ENCODE measurements at places on chromosomes 5 and 9. TPM values are rescaled to one million over a fixed set of nuclear protein-coding genes. Genes with fewer than 3 reads are reported as not detected.

Gene PRRX2
- 2.4 TPM for total RNA-seq

Gene COL15A1
- 76.8 TPM for total RNA-seq

Gene UHRF2
- total RNA-seq: 19.5 TPM

Gene GPRIN1
- 2.8 TPM for total RNA-seq

Gene KCNN2
- total RNA-seq: 52.4 TPM

Gene ZCCHC7
- total RNA-seq: 18.5 TPM

Gene PURA
- 17.5 TPM for total RNA-seq

DNA sequence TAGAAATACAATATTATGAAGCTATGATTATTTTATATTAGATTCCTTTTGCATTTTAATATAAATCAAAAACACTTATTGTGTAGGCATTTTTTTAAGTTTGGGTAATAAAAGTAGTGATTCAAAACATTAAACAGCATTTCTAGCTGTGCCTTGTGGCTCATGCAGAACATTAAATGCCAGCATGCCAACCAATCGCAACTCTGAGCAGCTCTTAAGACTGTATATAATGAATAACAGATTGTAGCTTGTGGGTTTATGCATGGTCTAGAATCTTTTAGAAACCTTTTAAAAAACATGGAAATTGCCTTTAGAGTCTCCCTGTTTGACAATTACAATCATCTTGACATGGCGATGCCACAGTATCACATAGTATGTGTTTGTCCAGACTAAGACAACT is 903.8 kb downstream of the EFNA5 start:
- no peaks in the 10 kb centered on the region for H3K27me3 ChIP-seq
- H3K4me1 ChIP-seq: no peaks in the 10 kb centered on the region
- no peak overlapping the region for H3K4me3 ChIP-seq
- no peak for DNase-seq

DNA sequence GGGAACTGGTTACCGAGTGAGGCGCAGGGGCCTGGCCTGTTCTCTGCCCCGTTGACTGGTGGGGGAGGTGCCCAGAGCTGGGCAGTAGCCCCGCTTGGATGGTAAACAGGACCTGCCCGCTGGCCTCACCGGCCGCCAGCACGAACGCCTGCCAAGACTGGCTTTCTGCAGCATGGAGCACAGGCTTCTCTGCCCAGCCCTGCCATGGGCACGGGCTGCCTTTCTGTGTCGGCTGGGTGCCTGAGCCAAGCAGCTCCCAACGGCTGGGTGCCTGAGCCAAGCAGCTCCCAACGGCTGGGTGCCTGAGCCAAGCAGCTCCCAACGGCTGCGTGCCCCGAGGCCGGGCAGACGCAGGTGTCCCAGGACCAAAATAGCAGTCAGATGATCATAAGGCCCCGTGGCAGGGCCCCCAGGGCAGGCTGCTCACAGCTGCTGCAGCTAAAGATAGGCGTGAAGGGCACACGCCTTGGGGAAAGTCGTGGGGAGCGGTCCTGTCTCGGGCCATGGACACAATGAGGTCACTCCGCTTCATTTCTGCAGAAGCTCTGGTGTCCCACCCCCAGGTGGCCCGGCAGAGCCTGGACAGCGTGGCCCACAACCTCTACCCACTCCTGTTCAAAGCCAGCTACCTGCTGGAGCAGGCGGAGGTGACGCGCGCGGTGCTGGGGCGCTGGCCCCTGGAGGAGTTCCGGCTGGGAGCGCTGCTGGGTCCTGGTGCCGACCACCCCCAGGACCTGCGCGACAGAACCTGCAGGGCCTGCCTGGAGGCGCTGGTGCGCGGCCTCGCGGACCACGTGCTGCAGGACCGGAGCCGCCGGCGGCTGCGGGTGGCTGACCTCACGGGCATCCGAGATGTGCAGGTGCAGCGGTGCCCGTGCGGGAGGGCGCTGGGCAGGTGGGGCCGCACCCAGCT is at the start of gene LRRC14B:
Gene LRRC14B (plus strand): TSS at position 460 of the 913 bp plus-strand sequence. CDS start 44 bp downstream, at position 504.
- no peak within 1 kb of the TSS for H3K4me3 ChIP-seq
- H3K27me3 ChIP-seq: no peaks in the 10 kb centered on the region

DNA sequence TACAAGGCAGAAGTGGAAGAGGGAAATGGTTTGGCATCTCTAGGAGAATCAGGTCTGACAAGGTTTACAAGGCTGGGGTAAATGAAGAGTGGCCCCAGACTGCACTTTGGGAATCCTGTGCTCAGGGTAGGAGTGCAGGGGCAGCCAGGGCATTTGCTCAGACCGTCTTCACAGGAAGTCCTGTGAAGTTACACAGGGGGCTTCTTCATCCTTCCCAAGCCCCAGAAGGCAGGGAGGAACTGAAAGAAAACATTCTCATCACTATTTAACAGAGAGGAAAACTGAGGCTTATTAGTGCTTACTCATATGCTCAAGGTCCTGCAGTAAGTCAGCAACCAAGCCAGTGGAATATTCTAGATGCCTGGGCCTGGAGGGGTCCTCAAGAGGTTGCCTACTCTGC is 80.7 kb downstream of the NRG2 start:
- DNase-seq: no peak
- H3K4me3 ChIP-seq: no peak overlapping the region
- no peak overlapping the region for H3K27ac ChIP-seq
- no peaks in the 10 kb centered on the region for H3K4me1 ChIP-seq
- H3K27me3 ChIP-seq: no peaks in the 10 kb centered on the region
- no peaks in the 10 kb centered on the region for H3K36me3 ChIP-seq

DNA sequence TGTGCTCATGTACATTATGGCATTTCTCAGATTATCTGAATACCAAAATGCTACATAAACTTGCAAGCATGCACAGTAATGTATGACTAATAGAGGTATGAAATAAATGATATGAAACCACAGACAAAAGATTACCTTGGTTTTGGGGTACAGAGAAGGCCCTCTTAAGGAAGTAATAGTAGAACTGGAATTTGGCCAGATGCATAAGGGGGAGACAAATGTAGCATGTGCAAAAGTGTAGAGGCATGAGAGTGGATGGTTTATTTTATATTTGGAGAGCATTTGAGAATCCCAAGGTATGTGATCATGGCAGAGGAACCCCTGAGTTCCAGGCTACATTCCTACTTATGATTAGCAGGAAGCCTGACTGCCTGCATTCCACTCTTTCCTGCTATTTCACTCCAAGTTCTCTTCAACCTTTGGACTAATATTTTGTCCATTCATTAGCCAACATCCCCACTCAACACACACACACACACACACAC is 74.2 kb downstream of the MAMDC2 start:
- no peaks in the 10 kb centered on the region for H3K27me3 ChIP-seq
- peaks cover 4% of the 10 kb centered on the region for H3K4me1 ChIP-seq
- no peaks in the 10 kb centered on the region for H3K36me3 ChIP-seq
- H3K27ac ChIP-seq: no peak overlapping the region
- H3K4me3 ChIP-seq: no peak overlapping the region
- DNase-seq: no peak

GRCh38 chr5:56459394-56460194 is 226.5 kb upstream of the ANKRD55 start:
- no peaks in the 10 kb centered on the region for H3K36me3 ChIP-seq
- no peak overlapping the region for H3K4me3 ChIP-seq
- H3K4me1 ChIP-seq: peaks cover 15% of the 10 kb centered on the region
- H3K27ac ChIP-seq: no peak overlapping the region

DNA sequence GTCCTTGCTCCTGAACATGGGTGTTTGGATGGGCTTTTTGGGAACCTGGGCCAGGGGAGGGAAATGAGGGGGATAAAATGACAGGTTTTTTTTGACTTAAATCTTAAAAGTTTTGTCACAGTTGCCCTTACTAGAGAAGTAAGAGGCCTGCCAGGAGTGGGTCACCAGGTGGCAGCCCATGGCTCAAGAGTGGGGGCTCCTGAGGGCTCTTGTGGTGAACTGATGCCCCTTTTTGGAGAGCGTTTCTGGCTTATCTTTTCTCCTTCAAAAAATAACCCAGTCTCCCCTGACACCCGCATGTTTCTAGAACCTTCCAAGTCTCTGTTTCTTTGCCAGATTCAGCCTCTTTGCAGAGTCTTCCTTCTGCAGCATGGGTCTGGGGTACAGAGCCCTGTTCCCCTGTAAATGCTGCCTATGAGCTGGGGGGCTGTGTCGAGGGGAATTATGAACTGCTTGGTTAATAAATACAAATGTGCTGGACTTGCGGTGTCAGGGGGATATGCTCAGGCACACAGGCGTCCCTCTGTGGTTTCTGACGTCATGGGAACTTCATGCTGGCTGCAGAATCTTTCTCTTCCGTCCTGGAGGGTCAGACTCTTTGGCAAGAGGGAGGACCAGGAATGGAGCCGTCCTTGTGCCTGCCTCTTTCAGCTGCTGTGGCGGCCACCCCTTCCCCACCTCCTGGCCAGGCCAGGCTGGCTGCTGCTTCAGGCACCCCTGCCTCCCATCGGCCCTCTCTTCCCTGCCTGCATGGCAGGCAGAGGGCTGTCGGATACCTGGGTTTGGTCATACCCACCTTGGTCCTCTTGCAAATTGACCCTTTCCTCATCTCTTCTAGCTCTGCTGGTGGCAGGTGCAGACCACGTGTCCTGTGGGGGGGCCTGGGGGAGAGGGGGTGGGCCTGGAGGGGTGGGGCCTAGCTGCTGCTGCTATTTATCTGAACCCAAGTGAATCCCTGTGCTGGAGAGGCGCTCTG is 30.1 kb downstream of the PTPA start:
- peak overlapping the region; percentile 98 for H3K27ac ChIP-seq
- no peak overlapping the region for H3K4me3 ChIP-seq
- peak; percentile 82 for DNase-seq
- no peaks in the 10 kb centered on the region for H3K27me3 ChIP-seq
- H3K4me1 ChIP-seq: peaks cover 70% of the 10 kb centered on the region

GRCh38 chr5:150134198-150134588 is 21.5 kb downstream of the PDGFRB start:
- no peaks in the 10 kb centered on the region for H3K27me3 ChIP-seq
- H3K36me3 ChIP-seq: peaks cover 3% of the 10 kb centered on the region
- peaks cover 24% of the 10 kb centered on the region for H3K4me1 ChIP-seq
- no peak for DNase-seq
- no peak overlapping the region for H3K27ac ChIP-seq
- H3K4me3 ChIP-seq: no peak overlapping the region

- no peak overlapping the region for H3K4me3 ChIP-seq
- H3K27me3 ChIP-seq: no peaks in the 10 kb centered on the region
- no peaks in the 10 kb centered on the region for H3K4me1 ChIP-seq
- no peak for DNase-seq
- no peaks in the 10 kb centered on the region for H3K36me3 ChIP-seq
These were observed 517.7 kb upstream of the WWC1 start for GRCh38 chr5:167773668-167774301.

DNA sequence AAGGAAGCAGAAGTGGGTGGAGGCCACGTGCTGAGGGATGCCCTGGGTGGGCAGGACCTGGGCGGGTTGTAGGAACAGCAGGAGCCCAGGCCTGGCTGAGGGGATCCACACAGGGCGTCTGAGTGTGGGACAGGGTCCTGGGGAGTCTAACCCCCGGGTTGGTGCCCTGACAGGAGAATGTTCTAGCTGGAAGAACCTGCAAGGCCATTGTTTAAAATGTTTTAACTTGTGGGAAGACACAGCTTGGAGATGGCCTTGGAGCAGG is 33.9 kb upstream of the SUSD3 start:
- no peaks in the 10 kb centered on the region for H3K4me1 ChIP-seq
- H3K36me3 ChIP-seq: peaks cover 1% of the 10 kb centered on the region
- H3K27me3 ChIP-seq: no peaks in the 10 kb centered on the region
- no peak overlapping the region for H3K4me3 ChIP-seq
- no peak for DNase-seq
- no peak overlapping the region for H3K27ac ChIP-seq

GRCh38 chr5:166881802-166882201 is 1409.6 kb upstream of the WWC1 start:
- H3K4me1 ChIP-seq: no peaks in the 10 kb centered on the region
- H3K27me3 ChIP-seq: no peaks in the 10 kb centered on the region
- H3K36me3 ChIP-seq: no peaks in the 10 kb centered on the region
- DNase-seq: no peak

DNA sequence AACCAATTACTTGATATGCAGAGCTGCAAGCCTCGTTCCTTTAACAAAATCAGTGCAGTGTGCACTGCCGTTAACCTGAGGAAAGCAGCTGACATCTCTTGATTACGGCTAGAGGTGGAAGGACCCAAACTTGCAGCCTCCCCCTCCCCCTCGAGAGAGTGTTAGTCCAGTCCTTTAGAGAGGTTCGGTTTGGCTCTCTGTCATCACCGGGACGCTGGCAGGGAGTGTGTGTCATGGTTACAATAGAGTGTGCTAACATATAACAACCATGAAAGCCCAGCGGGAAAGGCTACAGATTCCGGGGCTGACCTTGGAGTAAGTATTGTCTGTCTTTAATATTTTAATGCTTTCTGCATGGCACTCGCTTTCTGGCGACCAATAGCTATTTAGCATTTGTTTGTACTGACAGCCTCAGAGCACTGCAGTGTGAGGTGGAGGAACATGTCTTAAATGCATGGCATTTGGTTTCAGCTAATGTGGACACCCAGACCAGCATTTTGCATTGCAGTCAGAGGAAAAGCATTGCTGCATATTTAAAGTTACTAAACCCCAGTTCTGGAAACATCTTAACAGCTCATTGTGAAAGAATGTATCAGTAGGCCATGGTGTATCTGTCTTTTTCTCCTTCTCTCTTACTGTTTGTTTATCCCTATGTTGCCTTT is 237.5 kb downstream of the CD180 start:
- H3K27me3 ChIP-seq: no peaks in the 10 kb centered on the region
- DNase-seq: peak; percentile 61
- H3K4me3 ChIP-seq: peak overlapping the region; percentile 15
- H3K4me1 ChIP-seq: peaks cover 16% of the 10 kb centered on the region
- no peak overlapping the region for H3K27ac ChIP-seq

DNA sequence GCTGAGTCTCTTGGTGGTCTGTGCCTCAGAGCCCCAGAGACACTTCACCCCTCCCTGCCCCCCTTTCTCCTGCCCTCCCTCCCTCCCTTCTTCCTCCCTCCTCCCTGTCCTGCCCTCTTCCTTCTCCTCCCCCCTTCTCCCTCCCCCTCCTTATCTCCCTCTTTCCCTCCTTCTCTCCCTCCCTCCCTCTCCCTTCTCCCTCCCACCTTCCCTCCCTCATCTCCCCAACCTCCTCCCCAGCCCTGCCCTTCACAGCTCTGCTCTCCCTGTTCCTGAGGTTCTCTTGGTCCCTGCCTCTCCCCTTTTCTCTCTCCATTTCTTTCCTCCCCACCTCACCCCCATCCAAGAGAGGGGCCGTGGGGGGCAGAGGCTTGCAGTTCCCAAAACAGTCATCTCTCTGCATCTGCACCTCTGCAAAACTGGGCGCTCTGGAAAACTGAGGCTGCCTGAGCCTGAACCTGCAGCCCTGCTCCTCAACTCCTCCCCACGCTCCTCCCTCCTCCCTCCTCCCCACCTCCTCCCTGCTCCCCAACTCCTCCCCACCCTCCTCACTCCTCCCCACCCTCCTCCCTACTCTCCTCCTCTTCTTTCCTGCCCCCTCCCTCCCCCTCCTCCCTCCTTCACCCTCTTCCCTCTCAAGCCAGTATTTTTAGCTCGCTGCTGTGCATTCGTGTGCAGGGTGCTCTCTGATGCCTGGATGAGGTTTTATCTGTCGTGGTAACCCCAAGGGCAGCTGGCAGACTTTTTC is 219.1 kb downstream of the C9orf50 start:
- DNase-seq: no peak
- no peaks in the 10 kb centered on the region for H3K4me1 ChIP-seq
- no peaks in the 10 kb centered on the region for H3K27me3 ChIP-seq
- H3K4me3 ChIP-seq: no peak overlapping the region
- H3K27ac ChIP-seq: no peak overlapping the region

All from adrenal gland (tissue), 19 donors.